CD4-positive, alpha-beta T cell treated with Interleukin-12 subunit alpha and Interleukin-12 subunit beta, for 1 hour (primary cell): ENCODE measurements at places on chromosomes 7 and 10.

GRCh38 chr7:139127648-139128047 is 18.1 kb upstream of the ZC3HAV1 start:
- DNase-seq, result peak; percentile 31

- DNase-seq, result no peak
Measured at GRCh38 chr7:90391488-90391887, 11.8 kb upstream of the CLDN12 start.

- DNase-seq, result peak; percentile 59
Measured at GRCh38 chr7:2710901-2711551, 23.0 kb downstream of the AMZ1 start.

GRCh38 chr7:130989101-130989795 is 255.2 kb upstream of the KLF14 start:
- peak; percentile 66 for DNase-seq

GRCh38 chr10:118436742-118437141 is 94.6 kb upstream of the FAM204A start:
- DNase-seq, result no peak

DNA sequence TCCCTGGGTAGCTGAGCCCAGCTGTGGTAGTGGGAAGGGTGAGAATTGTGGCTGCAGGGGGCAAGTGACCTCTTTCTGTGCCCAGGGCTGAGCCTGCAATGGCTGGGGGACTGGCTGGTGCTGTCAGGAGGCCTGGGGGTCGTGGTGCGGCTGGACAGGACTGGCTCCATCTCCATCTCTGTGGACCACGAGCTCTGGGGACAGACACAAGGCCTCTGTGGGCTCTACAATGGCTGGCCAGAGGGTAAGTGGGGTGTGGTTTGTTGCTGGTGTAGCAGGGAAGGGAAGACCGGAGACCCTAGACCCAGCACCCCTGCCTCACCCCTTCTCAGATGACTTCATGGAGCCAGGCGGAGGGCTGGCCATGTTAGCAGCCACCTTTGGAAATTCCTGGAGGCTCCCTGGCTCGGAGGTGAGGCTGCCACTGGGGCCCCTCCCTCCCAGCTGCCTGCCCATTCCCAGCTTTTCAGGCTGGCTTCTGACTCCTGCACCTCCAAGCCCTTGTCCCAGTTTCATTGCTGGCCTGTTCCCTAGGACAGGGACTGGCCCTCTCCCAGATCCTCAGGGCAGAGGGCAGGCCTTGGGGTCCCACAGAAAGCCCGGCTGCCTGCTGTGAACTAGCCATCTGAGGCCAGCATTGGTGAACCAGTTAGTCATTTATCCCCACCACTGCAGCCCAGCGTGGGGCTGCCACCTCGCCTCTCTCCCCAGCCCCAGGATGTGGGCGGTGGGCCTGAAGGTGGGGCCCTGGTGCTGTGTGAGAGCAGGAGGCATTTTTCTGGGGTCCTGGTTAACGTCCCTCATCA is 5.5 kb upstream of the ZNF467 start:
- DNase-seq, result no peak

DNA sequence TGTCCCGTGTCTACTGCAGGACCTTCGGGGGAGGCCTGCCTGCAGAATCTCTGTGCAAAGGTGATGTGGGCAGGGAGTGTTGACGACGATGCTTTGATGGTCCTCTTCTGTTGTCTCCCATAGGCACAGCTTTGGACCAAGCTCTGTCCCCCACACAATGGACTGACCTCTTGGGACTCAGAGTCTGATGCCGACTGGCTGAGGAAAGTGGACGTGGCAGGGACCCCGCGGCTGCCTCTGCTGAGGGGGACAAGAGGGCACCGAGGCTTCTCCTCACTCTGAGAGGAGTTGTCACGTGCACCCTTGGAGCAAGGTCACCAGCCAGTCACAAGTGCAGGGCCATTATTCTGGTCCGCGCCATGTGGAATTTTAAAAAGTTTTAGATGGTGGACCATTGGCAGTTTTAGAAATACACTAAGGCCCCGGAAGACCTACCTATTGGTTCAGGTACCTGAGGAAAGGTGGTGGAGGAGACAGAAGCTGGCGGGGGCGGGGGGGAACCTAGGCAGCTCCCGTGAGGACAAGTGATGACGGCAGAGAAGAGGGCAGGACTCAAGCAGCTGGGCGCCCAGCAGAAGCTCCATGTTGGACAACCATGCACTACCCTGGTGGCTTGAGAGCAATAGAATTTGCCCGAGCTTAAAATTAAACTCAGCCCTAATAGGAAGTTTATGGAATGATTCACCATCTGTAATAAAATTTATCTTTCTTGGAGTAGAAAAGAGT is 331.4 kb downstream of the PTPRN2 start:
- DNase-seq, result no peak

- no peak for DNase-seq
Measured at GRCh38 chr7:134946260-134946659, 40.0 kb upstream of the AGBL3 start.

DNA sequence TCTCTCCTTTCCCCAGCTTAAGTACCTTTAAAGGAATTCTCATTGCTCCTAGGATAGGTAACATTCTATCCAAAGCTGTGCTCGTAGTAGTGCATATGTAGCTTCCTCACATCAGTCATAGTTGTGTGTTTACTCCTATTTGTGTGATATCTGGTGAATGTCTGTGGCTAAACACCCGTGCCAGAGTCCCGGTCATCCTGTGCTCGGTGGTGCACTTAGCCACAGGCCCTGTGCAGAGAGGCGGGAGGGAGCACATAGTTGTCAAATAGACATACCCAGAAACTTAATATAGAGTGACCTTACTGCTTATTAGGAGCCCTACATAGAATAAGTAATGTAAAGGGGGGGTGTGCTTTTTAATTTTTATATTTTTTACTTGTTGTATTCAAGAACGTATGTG is 76.6 kb downstream of the RBM33 start:
- no peak for DNase-seq

GRCh38 chr7:25014756-25015155 is 34.8 kb upstream of the OSBPL3 start:
- no peak for DNase-seq

DNA sequence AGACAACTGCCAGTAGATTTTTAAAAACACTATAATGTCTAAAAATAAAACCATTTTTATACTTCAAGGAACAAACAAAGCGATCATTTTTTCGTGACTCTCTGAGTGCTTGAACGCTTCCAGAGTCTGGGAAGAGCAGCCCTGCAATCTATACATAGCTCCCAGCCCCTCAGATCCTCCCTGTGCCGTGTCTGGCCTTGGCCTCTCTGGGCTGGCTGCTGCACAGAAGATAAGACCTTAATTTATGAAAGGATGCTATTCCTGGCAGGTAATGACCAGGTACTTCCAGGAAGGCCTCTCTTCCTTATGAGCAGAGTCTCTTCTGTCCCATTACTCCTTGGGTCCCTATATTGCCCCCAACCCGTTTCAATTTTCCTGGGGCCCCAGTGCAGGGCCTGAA is 200.9 kb upstream of the AOAH start:
- no peak for DNase-seq

- no peak for DNase-seq
Measured at GRCh38 chr10:48554246-48554645, 50.6 kb downstream of the ARHGAP22 start.

GRCh38 chr10:89160339-89160738 is 46.8 kb downstream of the CH25H start:
- no peak for DNase-seq

DNA sequence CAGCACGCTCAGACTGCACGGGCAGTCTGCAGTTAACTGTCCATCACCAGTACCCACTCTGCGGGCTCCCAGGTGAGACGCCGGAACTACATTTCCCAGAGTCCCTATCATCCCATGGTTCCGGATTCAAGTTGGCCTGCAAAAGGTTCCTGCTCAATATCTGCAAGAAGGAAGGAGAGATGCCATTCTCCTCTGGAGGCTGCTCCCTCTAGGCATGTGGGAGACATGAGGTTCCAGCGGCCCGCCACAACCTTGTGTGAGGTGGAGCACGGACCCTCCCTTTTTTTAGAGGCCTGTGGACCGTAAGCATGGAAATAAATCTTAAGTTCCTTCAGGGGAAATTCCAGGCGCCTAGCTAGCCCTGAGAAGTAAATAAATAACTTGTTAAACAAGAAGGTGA is 29.7 kb downstream of the NUP42 start:
- no peak for DNase-seq

DNA sequence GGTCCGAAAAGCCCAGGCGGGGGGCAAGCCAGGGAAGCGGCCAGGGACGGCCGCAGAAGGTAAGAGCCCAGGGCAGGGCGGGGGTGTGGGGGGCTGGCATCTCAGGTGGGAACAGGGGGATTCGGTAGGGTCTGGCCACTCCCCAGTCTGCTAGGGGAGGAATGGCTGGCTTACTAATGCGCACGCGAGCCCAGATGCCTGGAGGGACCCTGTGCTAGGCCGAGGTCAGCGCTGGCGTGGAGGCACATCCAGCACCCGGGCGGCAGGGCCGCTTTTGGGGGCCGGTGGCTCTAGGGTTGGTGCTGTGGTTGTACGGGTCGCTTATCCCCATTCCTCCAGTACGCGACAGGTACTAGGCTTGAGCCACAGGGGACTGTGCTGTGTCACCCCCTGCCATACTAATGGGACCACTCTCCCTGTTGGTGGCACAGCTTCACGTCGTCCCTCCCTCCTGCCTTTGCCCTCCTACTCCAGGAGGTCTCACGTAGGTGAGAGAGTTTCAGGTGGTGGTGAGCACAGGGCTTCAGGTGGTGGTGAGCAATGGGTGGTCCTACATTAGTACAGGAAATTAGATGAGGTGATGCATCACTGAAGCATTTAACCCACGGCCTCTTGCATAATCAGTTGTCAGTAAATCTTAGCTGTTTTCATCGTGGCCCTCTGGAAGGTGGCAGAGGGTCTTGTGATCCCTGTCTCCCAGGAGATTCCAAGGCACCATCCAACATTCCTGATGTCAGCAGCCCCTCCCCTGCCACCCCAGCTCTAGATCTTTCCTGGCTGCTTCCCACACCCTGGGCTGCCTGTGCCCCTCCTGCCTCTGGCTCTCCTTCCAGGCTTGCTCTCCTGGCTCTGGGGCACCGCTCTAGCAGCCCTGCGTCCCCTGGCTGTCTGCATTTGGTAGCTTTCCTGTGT is 971 bp downstream of the AEBP1 start:
- DNase-seq, result no peak

- no peak for DNase-seq
Measured at GRCh38 chr7:27873981-27874957, 134.3 kb downstream of the TAX1BP1 start.
